ENCODE measurements at places on chromosomes 4 and X.

GRCh38 chr4:54568184-54568583 lies 89.6 kb upstream of the KIT start:
- DNase-seq = no peak

- DNase-seq = no peak
Measured at GRCh38 chr4:1502976-1503375, 96.7 kb upstream of the NKX1-1 start.

DNA sequence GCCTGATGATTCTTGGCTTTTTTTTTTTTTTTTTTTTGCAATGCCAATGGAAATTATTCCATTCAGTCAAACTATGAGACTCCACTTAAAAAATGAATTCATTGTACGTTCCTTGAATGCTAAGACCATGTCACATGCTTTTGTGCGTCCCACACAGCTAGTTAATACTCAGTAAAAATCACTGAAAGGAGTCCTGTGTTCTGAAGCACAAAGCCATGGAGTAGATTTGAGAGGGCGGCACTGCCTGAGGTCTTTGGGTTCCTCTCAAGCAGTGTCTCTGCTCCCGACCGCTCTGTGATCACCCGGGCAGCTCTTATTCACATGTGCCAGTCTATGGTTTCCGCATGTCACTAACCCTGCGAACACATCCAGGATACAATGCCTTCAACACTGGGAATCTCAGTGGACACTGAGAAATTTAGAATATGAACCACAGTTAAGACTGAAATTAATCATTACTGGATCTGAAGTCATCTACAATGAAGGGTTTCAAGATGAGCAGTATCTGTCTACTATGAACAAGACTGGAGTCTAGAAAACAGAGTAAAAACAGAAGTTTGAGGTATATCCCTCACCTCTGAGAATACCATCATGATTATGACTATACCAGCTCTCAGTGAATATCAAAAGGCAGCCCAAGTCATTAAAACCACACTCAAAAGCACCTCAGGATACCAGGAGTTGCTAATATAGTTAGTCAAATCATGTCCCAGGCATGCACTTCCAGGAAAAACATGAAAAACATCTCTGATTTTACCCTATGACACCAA lies 193.0 kb downstream of the MGST2 start:
- no peak for DNase-seq

DNA sequence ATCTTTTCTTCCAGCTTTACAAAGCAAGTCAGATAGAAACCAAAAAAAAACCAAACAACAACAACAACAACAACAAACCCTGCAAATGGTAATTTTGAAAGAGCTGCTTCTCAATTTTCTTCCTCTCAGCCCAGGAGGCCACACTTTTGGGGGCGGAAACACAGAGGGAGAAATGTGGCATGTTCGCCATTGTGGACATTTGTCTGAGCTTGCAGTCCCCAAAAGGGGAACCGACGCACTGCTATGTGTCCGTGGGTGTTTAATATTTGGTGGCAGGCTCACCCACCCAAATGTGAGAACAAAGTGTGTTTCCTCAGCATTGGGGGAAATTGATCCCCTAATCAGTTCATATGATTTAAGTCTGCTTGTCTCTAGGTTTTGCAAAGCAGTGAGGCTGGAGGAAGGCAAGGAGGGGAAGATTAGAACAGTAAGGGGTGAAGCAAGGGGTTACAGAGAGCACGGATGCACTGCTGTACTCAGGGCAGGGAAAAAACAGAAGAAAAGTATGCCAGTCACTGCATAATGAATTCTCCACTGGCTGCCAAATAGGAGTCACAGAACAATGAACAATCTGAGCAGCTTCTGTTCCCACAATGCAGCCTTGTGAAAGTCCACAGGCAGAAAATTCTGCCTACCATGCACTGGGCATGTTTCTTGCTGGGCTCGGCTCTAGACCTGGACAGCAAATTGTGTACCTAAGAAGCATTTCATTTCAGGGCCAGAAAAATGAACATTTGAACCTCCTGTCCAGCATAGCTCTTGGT lies 74.7 kb upstream of the GPM6B start:
- no peak for DNase-seq

- DNase-seq = no peak
Measured at GRCh38 chr4:101306225-101306624, 41.1 kb downstream of the PPP3CA start.

GRCh38 chrX:43656005-43656494 lies at the start of gene MAOA:
MAOA (plus strand) TSS chrX:43656299; CDS start chrX:43656342, 43 bp downstream.
- no peak for DNase-seq

GRCh38 chr4:177436456-177436855 lies 5.8 kb downstream of the AGA start:
- no peak for DNase-seq

GRCh38 chr4:178066338-178066941 lies 624.2 kb upstream of the AGA start:
- DNase-seq = no peak

Measured in stimulated activated CD4-positive, alpha-beta T cell treated with anti-CD3 and anti-CD28 coated beads, Interleukin-1b, Interleukin-23, amount 100 ng/mL, for 4 hours (primary cell).